Kidney tubule cell (primary cell): ENCODE measurements at places on chromosomes 13 and 19.

GRCh38 chr19:15159251-15159650 lies 41.5 kb downstream of the NOTCH3 start:
- DNase-seq, result no peak

DNA sequence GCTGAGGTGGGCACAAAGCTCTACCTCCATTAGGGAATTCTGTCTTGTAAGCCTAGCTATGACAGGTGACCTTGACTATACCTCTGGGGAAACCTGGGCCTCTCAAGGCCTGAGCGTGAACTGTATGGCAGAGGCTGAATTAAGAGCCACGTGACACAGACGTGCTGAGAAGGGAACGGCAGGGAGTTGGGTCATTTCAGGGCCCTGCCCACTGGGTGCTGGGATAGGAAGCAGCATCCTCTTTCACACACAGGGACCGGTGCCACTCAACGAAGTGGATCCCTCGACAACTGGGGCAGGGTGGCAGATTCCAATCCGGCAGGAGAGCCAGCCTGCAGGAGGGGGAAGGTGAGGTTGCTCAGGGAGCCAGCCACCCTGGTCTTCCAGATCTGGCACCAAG lies 9.2 kb downstream of the ASF1B start:
- DNase-seq, result no peak

- DNase-seq, result peak; percentile 94
These were observed 53.3 kb downstream of the RFX2 start for GRCh38 chr19:6056801-6057650.

- peak; percentile 60 for DNase-seq
These were observed 514 bp downstream of the PCID2 start for GRCh38 chr13:113207890-113208420.

DNA sequence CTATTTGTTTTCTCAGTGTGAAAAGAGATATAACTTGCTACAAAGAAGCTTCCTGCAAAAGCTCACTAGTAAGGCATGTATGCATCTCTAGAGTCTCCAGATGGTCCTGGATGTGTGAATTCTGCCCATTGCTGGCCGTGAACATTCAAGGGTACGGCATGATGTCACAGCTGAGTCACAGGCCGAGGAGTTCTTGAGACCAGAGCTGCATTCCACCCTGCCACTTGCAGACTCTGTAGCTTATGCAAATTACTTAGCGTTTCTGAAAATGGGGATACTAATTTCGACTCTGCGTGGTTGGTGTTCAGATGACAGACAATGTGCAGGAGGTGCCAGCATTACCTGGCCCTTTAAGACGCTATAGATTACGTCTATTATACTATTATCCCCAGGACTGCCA lies 470.7 kb downstream of the ZNF536 start:
- no peak for DNase-seq

GRCh38 chr13:70816853-70817252 lies 708.6 kb upstream of the KLHL1 start:
- no peak for DNase-seq
